Upper lobe of left lung (tissue), 6 donors: ENCODE measurements at places on chromosomes 1 and 21. TPM values are rescaled to one million over a fixed set of nuclear protein-coding genes. Genes with fewer than 3 reads are reported as not detected.

The DYNLT4 gene
- 25.3 TPM for total RNA-seq

The CELA3B gene
- total RNA-seq = 9.7 TPM

The USP48 gene
- total RNA-seq = 77.7 TPM

The USP25 gene
- total RNA-seq = 53.4 TPM

The SPRR2G gene
- not detected for total RNA-seq

The GPR37L1 gene
- 0.07 TPM for total RNA-seq

The F3 gene
- 210 TPM for total RNA-seq

The CCDC17 gene
- total RNA-seq = 4.9 TPM

The BRDT gene
- total RNA-seq = not detected

The ZNF683 gene
- total RNA-seq = 0.30 TPM

The TAS1R1 gene
- not detected for total RNA-seq

The MCOLN2 gene
- total RNA-seq = 6.4 TPM

- peaks cover 6% of the 10 kb centered on the region for H3K4me1 ChIP-seq
- no peak overlapping the region for H3K27ac ChIP-seq
- DNase-seq = no peak
- no peaks in the 10 kb centered on the region for H3K27me3 ChIP-seq
- no peak overlapping the region for H3K4me3 ChIP-seq
Observed at GRCh38 chr1:38240618-38241017, 194.0 kb upstream of the POU3F1 start.

DNA sequence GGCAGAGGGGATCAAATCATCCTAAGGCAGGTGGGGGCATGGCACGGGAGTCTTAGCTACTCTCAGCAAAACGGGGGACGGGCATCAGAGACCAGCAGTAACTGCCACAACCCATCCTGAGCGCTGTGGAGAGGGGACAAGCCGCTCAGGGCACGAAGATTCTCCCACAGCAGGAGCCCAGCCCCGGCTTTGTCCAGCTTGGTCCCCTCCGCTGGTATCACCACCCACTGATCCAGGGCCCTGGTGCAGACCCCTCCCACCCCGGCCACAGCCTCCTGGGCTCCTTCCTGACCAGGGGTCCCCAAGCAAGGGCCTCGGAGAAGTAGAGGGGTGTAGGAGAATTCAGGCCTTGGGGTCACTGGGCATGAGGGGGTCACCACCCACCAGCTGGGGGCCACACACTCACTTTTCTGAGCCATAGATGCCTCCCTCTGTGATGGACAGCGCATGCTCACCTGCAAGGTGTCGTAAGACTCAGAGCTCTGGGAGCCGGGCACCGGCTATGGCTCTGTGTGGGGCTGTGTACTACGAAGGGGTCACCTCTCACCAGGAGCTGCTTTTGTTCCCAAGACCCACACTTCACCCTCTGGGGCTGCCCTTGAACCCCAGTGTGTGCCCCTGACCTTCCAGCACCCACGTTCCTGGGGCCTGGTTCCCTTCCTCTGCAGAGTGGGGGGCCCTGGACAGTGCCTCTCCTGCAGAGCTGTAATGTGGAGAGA lies 2.3 kb upstream of the SMIM1 start:
- H3K4me1 ChIP-seq = peaks cover 34% of the 10 kb centered on the region
- no peaks in the 10 kb centered on the region for H3K27me3 ChIP-seq
- no peak overlapping the region for H3K4me3 ChIP-seq
- H3K36me3 ChIP-seq = no peaks in the 10 kb centered on the region
- H3K27ac ChIP-seq = no peak overlapping the region

DNA sequence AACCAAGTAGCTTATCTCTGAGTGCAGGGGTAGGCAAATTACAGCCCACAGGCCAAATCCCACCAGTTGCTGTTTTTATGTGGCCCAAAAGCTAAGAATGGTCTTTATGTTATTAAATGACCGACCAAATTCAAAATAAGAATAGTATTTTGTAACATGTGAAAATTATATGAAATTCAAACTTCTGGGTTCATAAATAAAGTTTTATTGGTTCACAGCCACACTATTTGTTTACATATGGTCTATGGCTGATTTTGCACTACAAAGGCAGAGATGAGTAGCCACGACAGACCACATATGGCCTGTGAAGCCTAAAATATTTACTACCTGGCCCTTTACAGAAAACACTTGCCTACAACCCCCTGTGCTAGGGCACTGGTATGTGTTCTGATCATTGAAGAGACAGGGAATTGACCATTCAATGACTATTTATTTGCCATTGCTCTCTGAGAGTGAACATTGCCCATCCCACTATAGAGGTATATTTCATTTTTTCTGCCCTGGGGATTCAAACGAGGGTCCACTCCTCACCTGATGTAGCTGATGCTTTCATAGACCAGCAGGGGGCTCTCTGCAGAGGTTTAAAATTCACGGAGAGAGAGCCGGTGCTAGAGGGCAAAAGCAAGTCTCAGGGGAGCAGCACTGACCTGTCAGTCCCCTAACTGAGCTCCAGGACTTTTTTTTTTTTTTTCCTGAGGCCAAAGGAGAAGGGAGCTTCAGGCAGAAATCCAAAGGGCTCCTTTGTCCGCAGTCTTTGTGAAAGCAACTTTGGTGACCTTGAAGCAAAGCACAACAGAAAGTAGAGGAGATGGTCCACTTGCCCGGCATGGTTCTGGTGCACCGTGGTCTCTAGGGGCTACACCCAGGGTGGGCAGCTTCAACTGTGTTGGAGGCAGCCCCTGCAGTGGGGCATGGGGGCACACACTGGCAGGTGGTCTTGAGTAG lies 7.3 kb upstream of the GNL2 start:
- H3K4me3 ChIP-seq = no peak overlapping the region
- H3K27me3 ChIP-seq = no peaks in the 10 kb centered on the region
- no peak overlapping the region for H3K27ac ChIP-seq
- DNase-seq = no peak
- H3K4me1 ChIP-seq = no peaks in the 10 kb centered on the region

GRCh38 chr1:173002891-173003838 lies 47.6 kb downstream of the TNFSF18 start:
- H3K27ac ChIP-seq = no peak overlapping the region
- H3K27me3 ChIP-seq = no peaks in the 10 kb centered on the region
- H3K4me3 ChIP-seq = no peak overlapping the region

- DNase-seq = no peak
- no peaks in the 10 kb centered on the region for H3K4me1 ChIP-seq
- no peak overlapping the region for H3K4me3 ChIP-seq
- no peaks in the 10 kb centered on the region for H3K27me3 ChIP-seq
Observed at GRCh38 chr1:80535466-80535865, 1265.3 kb upstream of the ADGRL2 start.

- no peaks in the 10 kb centered on the region for H3K4me1 ChIP-seq
- H3K4me3 ChIP-seq = no peak overlapping the region
- no peak for DNase-seq
- H3K27ac ChIP-seq = no peak overlapping the region
- H3K27me3 ChIP-seq = no peaks in the 10 kb centered on the region
Observed at GRCh38 chr1:244371242-244372141, 80.2 kb downstream of the ADSS2 start.

DNA sequence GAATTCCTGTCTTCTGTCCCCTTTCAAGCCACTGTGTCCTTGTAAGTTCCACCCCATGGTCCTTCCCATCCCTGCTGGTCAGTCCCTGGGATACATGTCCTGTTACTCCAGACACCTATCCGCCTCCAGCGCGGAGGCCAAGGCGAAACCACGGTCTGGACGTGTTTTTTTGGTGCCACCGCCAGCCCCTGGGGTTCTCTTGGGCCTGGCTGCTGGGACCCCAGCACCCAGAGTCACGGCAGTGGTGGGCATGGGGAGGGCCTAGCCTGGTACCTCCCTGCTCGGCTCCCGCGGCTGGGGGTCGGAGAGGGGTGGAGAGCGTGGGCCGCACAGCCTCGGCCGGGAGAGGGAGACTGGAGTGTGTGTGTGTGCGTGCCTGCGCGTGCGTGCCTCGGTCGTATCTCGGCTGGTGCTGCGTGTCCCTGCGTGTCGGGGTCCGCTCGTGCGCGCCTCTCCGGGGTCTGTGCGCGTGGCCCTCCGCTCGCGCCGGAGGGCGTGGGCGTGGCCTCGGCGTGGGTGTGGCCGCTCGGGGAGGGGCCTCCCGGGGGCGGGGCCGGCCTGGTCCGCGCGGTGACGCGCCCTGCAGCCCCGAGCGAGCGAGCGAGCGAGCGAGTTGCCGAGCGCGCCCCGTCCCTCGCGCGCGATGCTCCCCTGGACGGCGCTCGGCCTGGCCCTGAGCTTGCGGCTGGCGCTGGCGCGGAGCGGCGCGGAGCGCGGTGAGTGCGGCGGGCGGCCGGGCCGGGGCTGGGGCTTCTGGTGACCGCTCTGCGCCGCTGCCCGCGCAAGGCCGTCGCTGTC lies at the start of gene VWA1:
Gene VWA1, plus strand, starts transcription at position 585 of the 798 bp plus-strand sequence. Its CDS starts 59 bp downstream, at position 644.
- no peaks in the 10 kb centered on the region for H3K27me3 ChIP-seq
- peak; percentile 76 for DNase-seq
- peaks cover 78% of the 10 kb centered on the region for H3K4me1 ChIP-seq
- H3K4me3 ChIP-seq = peak within 1 kb of the TSS; percentile 56
- peak within 1 kb of the TSS; percentile 95 for H3K27ac ChIP-seq
- H3K36me3 ChIP-seq = no peaks in the 10 kb centered on the region

DNA sequence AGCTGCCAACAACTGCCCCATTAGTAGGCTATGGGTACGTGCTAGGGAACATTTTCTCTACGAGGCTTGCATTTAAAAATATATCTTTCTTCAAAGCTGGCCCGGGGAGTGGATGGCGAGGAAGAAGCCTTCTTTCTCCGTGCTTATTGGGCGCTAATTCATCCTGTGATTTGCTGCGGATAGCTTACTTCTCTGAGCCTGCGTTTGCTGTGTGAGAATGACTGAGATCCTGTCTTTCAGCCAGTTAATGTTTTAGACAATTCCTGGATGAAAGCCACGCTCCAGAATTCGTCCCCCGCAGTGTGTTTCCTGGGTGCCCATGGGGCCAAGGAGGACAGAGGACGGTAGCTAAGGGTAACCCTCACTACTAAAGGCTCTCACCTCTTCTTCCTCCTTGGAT lies 57.8 kb upstream of the TARBP1 start:
- H3K36me3 ChIP-seq = no peaks in the 10 kb centered on the region
- H3K4me1 ChIP-seq = peaks cover 56% of the 10 kb centered on the region
- H3K27me3 ChIP-seq = no peaks in the 10 kb centered on the region
- H3K27ac ChIP-seq = peak overlapping the region; percentile 91
- no peak for DNase-seq
- no peak overlapping the region for H3K4me3 ChIP-seq

DNA sequence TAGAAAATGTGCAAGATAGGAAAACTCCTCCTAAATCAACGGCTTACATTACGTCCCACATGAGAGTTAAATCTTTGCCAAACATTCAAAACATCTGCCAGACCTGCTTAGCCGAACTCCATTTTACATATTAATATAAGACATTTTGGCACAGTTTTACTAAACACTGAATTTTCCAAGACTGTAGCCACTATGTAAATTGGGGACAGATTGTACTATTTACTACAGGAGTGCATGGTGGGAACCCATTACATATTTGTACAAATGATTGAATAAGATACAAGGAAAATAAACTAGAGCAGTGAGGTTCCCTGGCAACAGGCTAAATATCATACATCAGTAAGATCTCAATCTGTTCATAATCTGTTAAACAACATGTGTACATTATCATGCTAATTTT lies 1234.4 kb downstream of the KCNT2 start:
- H3K4me1 ChIP-seq = no peaks in the 10 kb centered on the region
- no peak overlapping the region for H3K4me3 ChIP-seq
- H3K36me3 ChIP-seq = no peaks in the 10 kb centered on the region
- no peak overlapping the region for H3K27ac ChIP-seq
- DNase-seq = no peak
- H3K27me3 ChIP-seq = no peaks in the 10 kb centered on the region
